ENCODE measurements at places on chromosomes 5 and 9. TPM values are rescaled to one million over a fixed set of nuclear protein-coding genes. Genes with fewer than 3 reads are reported as not detected.

BRD9 gene
- 17.6 TPM for polyA plus RNA-seq

DNA sequence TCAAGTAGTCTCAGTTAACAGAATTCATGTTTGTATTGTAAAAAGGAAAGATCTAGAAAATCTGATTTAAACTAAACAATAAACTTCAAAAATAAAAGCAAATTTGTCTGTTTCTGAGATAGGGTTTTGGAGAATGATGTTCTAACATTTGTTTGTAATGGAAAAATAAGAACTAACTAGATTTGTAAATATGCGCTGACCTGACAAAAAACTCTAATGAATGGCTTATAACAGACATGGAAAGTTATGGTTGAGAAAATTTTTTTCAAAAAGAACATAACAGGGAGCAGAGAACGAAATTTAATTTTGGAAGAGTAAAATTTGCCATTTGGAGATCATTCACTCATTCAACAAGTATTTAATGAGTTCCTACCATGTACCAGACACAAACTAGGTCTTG lies 179.0 kb upstream of the TARS1 start:
- H3K36me3 ChIP-seq: no peaks in the 10 kb centered on the region
- no peak overlapping the region for H3K4me3 ChIP-seq
- H3K4me1 ChIP-seq: peaks cover 9% of the 10 kb centered on the region
- H3K27me3 ChIP-seq: no peaks in the 10 kb centered on the region
- H3K27ac ChIP-seq: no peak overlapping the region

SGCD gene
- polyA plus RNA-seq: not detected

CCL21 gene
- not detected for polyA plus RNA-seq

- peaks cover 45% of the 10 kb centered on the region for H3K4me1 ChIP-seq
- peak; percentile 68 for DNase-seq
- no peak overlapping the region for H3K4me3 ChIP-seq
- no peaks in the 10 kb centered on the region for H3K36me3 ChIP-seq
Observed at GRCh38 chr9:35272989-35273388, 111.2 kb downstream of the UNC13B start.

- no peaks in the 10 kb centered on the region for H3K27me3 ChIP-seq
- peaks cover 2% of the 10 kb centered on the region for H3K36me3 ChIP-seq
- H3K27ac ChIP-seq: peak overlapping the region; percentile 1
- no peak for DNase-seq
- peak overlapping the region; percentile 44 for H3K4me3 ChIP-seq
Observed at GRCh38 chr9:78297672-78297961, 692 bp downstream of the PSAT1 start.

DNA sequence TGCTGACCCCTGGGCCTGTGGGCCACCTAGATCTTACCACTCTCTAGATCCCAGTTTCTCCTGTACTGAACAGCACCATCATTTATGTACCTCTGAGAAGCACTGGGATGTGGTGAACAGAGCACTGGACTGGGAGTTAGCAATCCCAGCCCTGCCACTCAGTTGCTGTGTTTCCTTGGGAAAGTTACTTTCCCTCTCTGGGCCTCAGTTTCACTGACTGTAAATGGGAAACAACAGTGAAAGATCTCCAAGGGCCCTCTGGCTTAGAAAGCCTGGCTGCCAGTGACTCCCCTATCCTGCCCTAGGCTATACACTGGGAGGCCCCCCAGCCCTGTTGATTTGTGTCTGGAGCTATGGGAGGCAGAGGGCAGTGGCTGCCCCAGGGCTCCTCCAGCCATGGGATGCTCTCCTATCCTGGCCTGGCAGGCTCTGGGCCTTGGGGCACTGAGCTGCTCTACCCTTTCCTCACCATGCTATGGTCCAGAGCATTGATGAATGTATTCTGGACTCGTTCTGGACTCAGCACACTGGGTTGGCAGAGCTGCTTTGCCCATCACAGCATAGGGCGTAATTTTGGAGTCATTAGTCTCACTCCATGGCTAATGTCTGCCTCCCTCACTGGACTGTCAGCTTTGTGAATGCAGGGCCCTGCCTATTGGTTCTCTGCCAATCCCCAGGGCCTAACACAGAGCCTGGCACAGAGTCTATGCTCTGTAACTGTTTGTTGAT lies 99.3 kb downstream of the RGS3 start:
- no peak overlapping the region for H3K27ac ChIP-seq
- H3K36me3 ChIP-seq: peaks cover 6% of the 10 kb centered on the region
- H3K27me3 ChIP-seq: no peaks in the 10 kb centered on the region
- no peak for DNase-seq

FBN2 gene
- 17.2 TPM for polyA plus RNA-seq

GRCh38 chr9:136379003-136379287 lies 5.5 kb upstream of the CARD9 start:
- H3K36me3 ChIP-seq: peaks cover 46% of the 10 kb centered on the region
- H3K4me3 ChIP-seq: no peak overlapping the region
- no peak overlapping the region for H3K27ac ChIP-seq
- DNase-seq: no peak
- no peaks in the 10 kb centered on the region for H3K27me3 ChIP-seq
- H3K4me1 ChIP-seq: no peaks in the 10 kb centered on the region

HTR1A gene
- polyA plus RNA-seq: not detected

GRCh38 chr5:6419340-6419852 lies 29.3 kb upstream of the UBE2QL1 start:
- no peaks in the 10 kb centered on the region for H3K27me3 ChIP-seq
- no peak overlapping the region for H3K4me3 ChIP-seq
- no peaks in the 10 kb centered on the region for H3K36me3 ChIP-seq

C9orf50 gene
- polyA plus RNA-seq: not detected

DNA sequence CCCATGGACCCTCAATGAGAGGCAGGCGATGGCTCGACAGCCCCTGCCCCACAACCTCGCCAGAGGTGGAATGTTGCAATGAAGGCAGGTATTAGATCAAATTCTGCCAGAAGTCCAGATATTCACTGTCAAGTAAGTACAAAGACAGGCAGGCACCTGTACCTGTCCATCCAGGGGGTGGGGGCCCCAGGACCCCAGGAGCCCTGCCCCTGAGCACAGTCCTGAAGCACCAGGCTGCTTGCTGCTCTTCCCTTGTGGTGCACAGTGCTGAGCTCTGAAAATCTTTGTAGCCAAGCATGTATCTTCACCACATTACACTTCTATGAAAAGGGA lies 26.2 kb upstream of the HMCN2 start:
- no peak overlapping the region for H3K27ac ChIP-seq
- no peaks in the 10 kb centered on the region for H3K27me3 ChIP-seq
- no peak overlapping the region for H3K4me3 ChIP-seq
- no peaks in the 10 kb centered on the region for H3K36me3 ChIP-seq
- H3K4me1 ChIP-seq: peaks cover 7% of the 10 kb centered on the region

DNA sequence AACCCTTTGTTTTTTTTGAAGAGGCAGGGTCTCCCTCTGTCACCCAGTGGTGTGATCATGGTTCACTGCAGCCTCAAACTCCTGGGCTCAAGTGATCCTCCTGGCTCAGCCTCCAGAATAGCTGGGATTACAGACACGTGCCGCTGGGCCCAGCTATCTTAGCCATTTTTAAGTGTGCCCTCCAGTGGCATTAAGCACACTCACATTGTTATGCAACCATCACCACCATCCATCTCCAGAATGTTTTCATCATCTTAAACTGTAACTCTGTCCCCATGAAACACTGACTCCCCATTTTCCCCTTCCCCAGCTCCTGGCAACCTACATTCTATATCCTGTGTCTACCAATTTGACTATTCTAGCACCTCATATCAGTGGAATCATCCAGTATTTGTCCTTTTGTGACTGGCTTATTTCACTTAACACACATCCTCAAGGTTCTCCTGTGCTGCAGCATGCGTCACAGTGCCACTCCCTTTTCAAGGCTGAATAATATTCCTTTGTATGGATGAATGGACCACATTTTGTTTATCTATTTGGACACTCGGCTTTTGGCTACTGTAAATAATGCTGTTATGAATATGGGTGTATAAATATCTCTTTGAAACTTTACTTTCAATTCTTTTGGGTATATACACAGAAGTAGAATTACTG lies 12.5 kb upstream of the RAPGEF1 start:
- no peak overlapping the region for H3K4me3 ChIP-seq
- H3K4me1 ChIP-seq: no peaks in the 10 kb centered on the region
- H3K27me3 ChIP-seq: no peaks in the 10 kb centered on the region
- DNase-seq: no peak
- no peak overlapping the region for H3K27ac ChIP-seq

B4GALT7 gene
- 101 TPM for polyA plus RNA-seq

DNA sequence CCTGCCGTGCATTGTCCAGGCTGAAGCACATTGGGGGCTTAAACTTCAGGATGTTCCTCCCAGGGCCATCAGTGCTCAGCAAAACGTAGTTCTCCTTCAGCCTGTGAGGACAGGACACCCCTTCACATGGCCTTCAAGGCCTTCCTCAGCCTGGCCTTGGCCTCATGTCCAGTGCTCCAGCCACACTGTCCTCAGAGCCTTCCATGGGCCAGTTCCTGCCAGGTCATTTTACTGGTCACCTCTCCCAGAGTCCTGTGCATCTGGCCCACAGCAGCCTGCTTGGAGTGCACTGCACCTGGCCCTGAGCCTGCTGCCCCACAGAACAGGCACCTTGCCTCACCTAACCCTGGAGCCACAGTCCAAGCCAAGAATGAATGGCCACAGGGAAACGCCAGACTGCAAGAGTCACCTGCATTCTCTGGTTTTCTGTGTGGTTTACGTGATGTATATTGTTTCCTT lies 8.7 kb downstream of the HNRNPAB start:
- DNase-seq: no peak
- H3K4me1 ChIP-seq: no peaks in the 10 kb centered on the region
- no peaks in the 10 kb centered on the region for H3K27me3 ChIP-seq
- H3K36me3 ChIP-seq: peaks cover 64% of the 10 kb centered on the region

GRCh38 chr5:114297915-114298314 lies 64.0 kb upstream of the KCNN2 start:
- H3K4me3 ChIP-seq: no peak overlapping the region
- no peaks in the 10 kb centered on the region for H3K4me1 ChIP-seq
- H3K36me3 ChIP-seq: no peaks in the 10 kb centered on the region
- H3K27me3 ChIP-seq: peaks cover 5% of the 10 kb centered on the region

- H3K27me3 ChIP-seq: no peaks in the 10 kb centered on the region
- H3K4me1 ChIP-seq: peaks cover 3% of the 10 kb centered on the region
- peaks cover 4% of the 10 kb centered on the region for H3K36me3 ChIP-seq
- peak; percentile 67 for DNase-seq
- no peak overlapping the region for H3K4me3 ChIP-seq
- H3K27ac ChIP-seq: no peak overlapping the region
Observed at GRCh38 chr9:108885643-108886348, 23.7 kb downstream of the ACTL7A start.
